DMS53 (cell line): ENCODE measurements at places on chromosomes 3 and 15.

GRCh38 chr3:194396859-194397756, 2.0 kb downstream of the GP5 start:
- DNase-seq = peak; percentile 72

- no peak for DNase-seq
These were observed 139.3 kb downstream of the NFKBIZ start for GRCh38 chr3:101988596-101988995.

GRCh38 chr3:184176377-184177330, 2.0 kb downstream of the AP2M1 start:
- peak; percentile 8 for DNase-seq

- no peak for DNase-seq
These were observed 79.3 kb upstream of the LSAMP start for GRCh38 chr3:116524453-116525210.

GRCh38 chr15:59867086-59867855, 136.8 kb upstream of the FOXB1 start:
- no peak for DNase-seq

GRCh38 chr3:127489357-127489756, 101.2 kb downstream of the TPRA1 start:
- no peak for DNase-seq

- DNase-seq = no peak
These were observed 177.3 kb downstream of the CDIN1 start for GRCh38 chr15:36756707-36757106.

DNA sequence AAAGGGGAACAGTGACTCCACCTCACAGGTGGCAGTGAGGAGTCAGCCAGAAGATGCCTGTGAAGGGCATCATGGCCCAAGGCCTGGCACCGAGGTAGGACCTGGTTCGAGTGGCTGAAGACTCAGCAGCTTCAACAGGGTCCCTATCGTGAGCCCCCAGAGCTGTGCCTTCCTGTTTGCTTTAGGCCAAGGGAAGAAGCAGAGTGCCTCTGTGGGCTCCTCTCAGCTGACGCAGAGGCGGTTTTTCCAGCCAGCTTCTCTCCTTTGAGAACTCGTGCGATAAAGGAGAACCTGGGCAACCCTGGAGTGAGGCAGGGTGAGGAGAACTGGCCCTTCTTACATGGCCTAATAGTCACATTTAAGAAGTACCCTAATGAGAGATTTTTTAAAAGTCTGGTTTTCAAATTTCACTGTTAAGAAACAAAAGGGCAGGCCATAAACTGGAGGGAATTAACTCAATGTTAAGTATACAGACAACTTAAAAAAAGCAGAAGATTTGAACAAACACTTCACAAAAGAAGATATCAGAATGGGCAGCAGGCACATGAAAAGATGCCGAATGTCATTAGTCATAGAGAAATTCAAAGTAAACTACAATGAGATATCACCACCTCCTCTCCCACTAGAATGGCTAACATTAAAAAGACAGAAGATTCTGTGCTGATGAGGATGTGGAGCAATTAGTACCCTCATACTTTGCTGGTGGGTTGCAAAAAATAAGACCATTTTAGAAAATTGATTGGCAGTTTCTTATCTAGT, 23.1 kb upstream of the MRPS22 start:
- DNase-seq = no peak

DNA sequence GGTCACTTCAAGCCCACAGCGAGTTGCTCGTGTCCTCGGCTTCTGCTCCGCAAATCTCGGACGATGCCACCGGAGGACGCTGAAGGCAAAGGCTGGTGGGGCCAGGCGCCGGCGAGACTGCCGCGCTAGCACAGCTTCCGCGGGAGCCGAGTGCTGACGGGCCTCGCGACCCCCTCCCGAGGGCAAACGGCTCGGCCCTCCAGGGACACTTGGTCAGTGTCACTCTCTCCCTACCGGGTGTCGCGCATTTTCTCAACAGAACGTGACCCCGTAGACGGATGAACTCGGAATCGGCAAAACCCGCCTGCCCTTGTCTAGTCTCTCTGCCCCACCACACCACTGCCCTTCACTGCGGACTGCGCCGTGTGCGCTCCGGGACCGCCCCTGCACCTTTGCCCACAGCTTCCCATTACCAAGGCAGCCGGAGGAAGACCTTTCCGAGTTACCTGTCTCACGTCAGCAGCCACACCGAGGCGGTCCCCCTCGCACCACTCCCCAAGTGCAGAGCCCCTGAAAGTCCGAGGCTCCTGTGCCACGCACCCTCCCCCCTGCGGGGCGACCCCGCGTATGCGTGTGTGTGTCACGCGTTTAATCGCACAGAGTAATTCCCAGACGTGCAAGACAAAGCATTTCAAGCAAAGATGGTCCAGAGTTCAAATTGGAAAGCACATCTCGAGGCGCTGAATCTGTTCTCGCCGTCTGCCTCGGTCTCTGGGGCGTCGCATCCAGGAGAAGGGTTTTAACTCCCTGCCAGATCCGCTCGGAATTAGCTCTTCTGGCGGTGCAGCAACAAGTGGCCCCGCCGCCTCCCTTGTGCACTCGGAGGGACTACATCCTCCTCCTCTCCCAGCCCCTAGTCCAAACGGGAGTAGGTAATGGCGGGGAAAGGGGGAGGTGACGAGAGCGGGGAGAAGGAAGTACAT, 245.0 kb upstream of the TOPAZ1 start:
- DNase-seq = peak; percentile 70

DNA sequence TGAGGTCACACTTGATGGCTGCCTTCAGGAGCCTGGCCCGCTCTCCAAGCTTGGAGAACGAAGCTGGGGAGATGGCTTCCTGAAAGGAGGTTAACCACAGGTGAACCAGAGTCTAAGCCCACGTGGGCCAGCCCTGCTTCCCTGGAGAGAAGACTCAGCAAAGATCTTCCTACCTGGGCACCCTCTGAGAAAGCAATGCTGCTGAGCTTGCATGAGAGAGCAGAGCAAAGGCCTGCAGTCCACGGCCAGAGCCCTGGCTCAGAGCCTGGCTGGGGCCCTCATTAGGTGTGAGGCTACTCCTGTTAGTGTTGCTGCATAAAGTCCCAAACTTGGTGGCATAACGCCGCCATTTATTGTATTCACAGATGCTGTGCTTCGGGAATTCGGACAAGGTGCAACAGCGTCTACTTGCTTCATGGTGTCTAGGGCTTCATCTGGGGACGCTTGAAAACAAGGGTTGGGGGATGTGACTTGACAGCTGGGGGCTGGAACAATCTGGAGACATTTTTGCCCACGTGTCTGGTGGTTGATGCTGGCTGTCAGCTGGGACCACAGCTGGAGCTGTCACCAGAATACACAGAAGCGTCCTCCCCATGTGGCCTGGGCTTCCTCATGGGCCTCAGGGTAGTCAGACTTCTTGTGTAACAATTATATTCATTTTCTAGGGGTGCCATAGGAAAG, 87.9 kb upstream of the MEF2A start:
- DNase-seq = no peak

GRCh38 chr15:65042776-65043327, 2.3 kb upstream of the SLC51B start:
- no peak for DNase-seq

DNA sequence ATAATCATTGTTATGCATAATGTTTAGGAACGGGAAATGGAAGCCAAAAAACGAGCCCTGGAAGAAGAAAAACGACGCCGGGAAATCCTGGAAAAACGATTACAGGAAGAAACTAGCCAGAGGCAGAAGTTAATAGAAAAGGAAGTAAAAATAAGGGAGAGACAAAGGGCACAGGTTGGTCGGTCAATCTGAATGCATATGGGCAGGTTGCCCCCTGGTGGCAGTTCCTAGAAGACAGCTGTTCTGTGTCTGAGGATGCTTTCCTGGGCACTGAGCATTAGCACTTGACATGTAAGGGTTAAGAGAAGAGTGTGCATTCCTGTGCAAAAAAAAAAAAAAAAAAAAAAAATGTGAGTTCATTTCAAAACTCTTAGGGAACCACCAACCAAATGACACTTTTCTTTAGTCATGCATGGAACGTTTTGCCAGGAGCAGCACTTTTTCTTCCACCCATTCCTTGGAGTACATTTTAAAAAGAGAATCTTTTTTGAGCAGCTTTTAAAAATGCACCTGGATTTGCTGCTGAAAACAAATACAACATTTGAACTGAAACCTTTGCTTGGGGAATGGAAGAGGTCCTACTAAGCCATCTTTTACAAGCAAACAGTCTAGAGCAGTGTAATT, 11.1 kb upstream of the ABHD10 start:
- peak; percentile 83 for DNase-seq

- no peak for DNase-seq
These were observed 45.4 kb upstream of the CAPN7 start for GRCh38 chr3:15160662-15161061.

DNA sequence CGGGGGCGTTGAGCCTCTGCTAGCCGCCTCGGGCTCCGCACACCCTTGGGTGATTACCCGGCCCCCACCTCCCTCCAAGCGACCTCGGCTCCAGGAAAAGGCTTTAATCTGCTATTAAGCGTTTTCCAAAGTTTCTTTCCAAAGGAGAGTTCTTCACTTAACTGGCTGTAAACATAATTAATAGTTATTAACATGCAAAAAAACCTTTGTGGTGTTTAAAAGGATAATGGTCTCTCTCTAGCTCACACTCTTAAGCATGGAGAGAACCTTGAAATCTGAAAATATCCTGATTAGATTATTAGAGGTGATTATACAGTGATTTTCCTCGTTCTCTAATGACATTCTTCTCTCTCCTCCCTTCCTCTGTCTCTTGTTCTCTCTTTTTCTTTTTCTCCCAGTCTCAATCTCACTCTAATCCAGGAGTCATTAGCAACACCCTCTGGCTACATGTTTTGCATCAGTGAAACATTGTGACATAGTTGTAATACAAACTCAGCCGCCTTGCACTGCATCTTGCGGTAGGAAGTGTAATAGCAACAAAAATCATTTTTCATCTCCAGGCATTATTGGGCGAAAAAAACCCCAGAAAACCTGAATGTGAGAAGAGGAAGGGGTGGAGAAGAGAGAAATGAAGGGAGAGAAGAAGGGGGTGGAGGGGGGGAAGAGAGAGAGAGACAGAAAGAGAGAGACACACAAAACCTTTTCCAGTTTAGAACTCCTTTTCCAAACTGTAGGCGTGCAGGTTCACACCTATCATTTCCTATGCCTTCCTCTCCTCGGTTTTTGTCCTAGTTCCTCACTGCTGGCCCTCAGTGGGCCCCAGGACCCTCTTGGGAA, 24.4 kb downstream of the NR2F2 start:
- DNase-seq = no peak

GRCh38 chr3:62723166-62723913, 151.9 kb downstream of the CADPS start:
- DNase-seq = no peak

DNA sequence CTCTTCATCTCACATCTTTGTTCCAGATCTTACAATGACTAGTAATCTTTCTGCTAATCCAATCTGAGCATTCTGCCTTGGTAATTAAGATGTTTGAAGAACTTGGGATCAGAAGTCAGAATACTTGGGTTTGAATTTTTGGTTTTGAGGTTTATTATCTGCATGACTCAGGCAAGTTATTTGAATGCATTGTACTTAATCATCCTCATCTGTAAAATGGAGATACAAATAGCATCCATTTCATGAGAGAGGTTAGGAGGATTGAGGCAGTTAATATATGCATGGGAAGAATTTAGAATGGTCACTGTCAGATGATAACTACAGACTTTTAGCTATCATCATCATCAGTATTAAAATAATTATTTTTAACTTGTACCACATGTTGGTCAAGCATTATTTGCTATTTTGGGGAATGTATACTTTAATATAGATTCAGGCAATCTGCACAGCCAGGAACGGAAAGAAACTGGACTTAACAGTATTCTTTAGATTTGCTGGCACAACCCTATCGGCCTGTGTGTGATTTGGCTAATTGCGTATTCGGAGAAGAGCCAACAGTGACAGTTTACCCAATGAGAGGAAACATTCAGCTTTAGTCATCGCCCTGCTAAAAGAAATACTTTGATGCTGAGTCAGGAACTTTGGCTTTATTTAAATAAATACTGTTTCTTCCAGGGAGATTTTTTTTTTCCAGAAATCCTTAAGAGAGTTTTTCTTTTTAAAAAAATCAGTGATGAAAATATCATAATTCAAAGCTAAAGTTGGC, 600.0 kb downstream of the ROBO1 start:
- DNase-seq = no peak

GRCh38 chr3:40191850-40192448, 117.6 kb upstream of the EIF1B start:
- DNase-seq = peak; percentile 40

GRCh38 chr3:140630866-140631265, 47.0 kb upstream of the TRIM42 start:
- no peak for DNase-seq

GRCh38 chr3:190826018-190826417, 36.5 kb downstream of the GMNC start:
- no peak for DNase-seq

DNA sequence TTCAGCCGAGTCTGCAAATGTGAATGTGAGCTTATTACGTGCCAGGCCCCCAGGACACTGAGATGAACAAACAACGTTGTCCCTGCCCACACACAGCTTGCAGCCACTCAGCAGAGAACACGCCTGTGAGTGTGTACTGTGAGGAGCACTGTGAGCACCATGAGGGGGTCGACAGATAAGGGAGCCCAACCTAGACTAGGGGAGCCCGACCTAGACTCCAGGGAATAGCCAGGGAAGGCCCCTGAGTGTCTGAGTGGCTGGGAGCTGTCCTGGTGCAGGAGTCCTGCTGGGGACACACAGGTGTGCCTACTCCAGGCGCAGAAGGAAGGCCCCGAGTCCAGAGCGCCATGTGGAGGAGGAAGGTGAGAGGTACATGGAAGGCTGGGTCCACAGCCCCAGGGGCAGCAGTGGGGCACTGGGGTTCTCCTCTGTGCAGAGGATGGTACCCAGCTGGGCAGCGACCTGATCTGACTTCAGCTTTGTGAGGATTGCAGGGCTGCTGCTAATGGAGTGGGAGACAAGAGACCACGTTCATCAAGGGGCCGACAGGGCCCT, 36.5 kb downstream of the MGLL start:
- DNase-seq = no peak

GRCh38 chr3:151900460-151900859, 27.0 kb downstream of the SUCNR1 start:
- DNase-seq = no peak

GRCh38 chr3:108130701-108131474, 40.1 kb upstream of the CD47 start:
- DNase-seq = no peak

DNA sequence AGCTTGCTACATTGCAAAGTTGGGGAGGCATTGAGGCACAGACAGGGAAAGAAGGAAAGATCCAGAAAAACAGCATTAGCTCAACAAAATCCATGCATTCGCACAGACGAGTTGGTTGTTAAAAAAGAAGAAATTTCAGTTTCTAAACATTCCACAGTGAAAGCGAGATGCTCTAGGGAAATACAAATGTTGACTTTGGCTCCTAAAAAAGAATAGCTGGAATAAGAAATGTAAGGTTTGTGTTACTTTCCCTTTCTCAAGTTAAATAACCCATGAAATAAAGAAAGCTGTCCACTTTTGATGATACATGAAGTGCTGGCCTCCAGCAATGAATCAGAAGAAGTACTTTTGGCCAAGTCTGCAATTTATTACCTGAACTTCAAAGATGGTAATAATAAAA, 465.1 kb downstream of the ERC2 start:
- no peak for DNase-seq

GRCh38 chr15:58139989-58140522, 1.9 kb downstream of the AQP9 start:
- no peak for DNase-seq
